Stimulated activated CD8-positive, alpha-beta memory T cell treated with anti-CD3 and anti-CD28 coated beads, Interleukin-2, amount 100 ng/mL, for 1 hour (primary cell): ENCODE measurements at places on chromosomes 13 and 19.

DNA sequence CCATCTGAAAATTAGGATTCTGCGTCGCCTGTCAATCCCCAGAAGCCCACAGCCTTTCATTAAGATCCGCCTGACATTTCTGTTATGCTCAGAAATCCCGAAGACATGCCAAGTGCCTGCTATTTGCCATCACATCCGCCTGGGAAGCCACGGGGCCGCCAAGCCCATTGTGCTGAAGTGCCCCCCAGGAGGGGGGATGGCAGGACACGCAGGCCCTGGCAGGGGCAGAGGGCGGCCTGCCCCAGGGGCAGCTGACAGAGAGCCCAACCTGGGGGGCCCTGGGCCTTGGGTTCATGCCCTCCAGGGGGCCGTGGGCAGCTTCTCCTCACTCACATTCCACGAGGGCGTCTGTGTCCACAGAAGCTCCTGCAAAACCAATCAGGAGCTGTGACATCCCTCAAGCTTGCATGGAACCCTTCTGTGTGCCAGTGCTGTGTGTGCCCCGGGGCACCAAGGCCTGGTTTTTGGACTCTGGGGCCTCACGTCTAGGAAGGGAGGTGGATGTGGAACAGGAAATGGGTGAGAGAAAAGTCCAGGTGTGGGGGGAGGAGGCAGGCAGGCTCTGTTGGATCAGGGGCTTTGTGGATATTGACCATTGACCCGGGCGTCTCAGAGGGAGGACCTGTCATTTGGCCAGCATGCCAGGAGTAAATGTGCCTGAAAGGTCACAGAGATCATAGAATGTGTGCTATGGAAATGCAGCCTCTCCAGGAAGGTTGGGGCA lies 122.9 kb downstream of the URI1 start:
- no peak for DNase-seq

- DNase-seq = no peak
Measured at GRCh38 chr13:104315606-104316005, 1249.4 kb upstream of the SLC10A2 start.

DNA sequence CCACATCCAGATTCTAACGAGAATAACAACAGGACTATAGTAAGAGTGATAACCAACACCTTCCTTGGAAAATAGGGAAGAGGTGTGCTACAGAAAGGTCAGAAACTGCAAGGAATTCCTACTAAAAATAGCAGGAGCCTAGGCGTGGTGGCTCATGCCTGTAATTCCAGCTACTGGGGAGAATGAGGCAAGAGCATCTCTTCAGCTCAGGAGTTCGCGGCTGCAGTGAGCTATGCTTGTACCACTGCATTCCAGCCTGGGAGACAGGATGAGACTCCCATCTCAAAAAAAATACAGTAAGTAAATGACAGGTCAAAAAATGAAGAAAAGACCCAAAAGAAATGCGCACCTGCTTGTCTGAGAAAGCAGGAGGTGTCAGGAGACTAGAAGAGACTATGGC lies 101.5 kb upstream of the TSHZ3 start:
- DNase-seq = no peak

DNA sequence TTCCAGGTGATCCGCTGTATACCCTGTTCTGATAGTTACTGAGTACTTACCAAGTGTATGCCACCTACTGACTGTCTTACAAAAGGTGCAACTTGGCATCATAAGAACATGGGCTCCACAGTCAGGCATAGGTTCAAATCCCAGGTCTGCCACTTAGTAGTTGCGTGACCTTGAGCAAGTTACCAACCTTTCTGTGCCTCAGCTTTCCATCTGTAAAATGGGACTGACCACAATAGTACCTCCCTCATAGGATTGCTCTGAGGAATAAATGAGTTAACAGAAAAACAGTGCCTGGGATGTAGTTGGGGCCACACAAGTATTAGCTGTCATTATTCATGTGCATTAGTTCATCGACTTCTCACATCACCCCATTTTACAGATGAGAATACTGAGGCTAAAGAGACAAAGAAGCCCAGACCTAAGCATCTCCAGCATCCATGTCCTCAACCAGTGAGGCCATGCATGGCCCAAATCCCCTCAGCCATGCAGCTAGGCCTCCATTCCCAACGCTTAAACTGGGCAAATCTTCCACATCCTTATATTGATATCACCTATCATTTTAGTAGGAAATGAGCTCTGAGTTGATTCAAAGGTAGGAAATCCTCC lies 51.3 kb upstream of the UBE2L5 start:
- DNase-seq = no peak

DNA sequence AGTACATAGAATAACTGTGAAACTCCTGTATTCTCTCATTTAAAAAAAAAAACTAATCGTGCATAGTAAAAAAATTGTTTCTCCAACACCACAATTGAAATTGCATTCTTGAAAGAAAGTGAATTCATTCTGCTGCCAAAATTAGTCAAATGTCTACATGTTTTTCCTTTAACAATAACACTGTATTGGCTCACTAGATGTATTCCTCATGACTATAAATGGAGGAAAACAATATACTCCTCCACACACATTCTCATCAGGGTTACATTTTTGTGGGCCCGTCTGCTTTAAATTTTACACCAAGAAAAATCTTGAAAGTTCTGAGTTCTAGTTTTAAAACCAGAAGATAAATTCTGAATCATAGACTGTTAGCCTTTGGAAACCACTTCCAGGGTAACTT lies 233.6 kb downstream of the KLF12 start:
- DNase-seq = no peak

GRCh38 chr19:32458500-32459123 lies 53.0 kb downstream of the DPY19L3 start:
- DNase-seq = no peak
